Forelimb muscle (tissue), 1 donor: ENCODE measurements at places on chromosomes 11 and 22. TPM values are rescaled to one million over a fixed set of nuclear protein-coding genes. Genes with fewer than 3 reads are reported as not detected.

GRCh38 chr22:21599053-21599893 lies 30.5 kb downstream of the YDJC start:
- DNase-seq: no peak

- DNase-seq: no peak
These were observed 120.2 kb upstream of the ALX4 start for GRCh38 chr11:44430140-44430539.

DNA sequence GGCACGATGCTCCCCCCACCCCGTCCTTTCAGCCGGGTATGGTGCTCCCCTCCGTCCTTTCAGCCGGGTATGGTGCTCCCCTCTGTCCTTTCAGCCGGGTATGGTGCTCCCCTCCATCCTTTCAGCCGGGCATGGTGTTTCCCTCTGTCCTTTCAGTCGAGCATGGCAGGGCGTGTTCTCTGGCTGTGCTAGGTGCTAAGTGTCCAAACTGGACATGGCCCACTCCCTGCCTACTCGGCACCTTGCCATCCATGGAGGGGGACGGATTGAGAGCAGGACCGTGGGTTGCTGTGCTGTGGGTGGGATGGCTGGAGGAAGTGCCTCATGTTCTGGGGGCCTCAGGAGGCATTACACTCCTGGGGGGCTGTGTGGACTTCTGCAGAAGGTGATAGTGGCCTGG lies 45.5 kb downstream of the MUC6 start:
- no peak for DNase-seq

DNA sequence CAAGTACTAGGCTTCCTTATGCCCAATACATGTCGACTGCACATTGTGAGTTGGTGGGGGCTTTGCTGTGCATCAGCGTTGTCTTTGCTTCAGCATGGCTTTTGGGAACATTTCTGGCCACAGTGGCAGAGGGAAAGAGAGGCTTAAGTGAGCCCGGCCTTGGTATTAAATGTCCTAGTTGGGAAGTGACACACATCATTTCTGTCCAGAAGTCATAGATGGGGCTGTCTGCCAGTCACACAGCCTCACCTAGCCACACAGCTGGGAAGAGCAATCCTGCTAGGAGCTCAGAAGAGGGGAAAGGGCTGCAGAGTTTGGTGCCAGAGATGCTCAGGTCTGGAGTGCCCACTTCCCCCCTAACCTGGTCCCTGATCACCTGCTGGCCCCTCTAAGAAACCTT lies 27.6 kb downstream of the TREH start:
- DNase-seq: no peak

- no peak for DNase-seq
These were observed 290.7 kb downstream of the NTM start for GRCh38 chr11:131661132-131661531.

DNA sequence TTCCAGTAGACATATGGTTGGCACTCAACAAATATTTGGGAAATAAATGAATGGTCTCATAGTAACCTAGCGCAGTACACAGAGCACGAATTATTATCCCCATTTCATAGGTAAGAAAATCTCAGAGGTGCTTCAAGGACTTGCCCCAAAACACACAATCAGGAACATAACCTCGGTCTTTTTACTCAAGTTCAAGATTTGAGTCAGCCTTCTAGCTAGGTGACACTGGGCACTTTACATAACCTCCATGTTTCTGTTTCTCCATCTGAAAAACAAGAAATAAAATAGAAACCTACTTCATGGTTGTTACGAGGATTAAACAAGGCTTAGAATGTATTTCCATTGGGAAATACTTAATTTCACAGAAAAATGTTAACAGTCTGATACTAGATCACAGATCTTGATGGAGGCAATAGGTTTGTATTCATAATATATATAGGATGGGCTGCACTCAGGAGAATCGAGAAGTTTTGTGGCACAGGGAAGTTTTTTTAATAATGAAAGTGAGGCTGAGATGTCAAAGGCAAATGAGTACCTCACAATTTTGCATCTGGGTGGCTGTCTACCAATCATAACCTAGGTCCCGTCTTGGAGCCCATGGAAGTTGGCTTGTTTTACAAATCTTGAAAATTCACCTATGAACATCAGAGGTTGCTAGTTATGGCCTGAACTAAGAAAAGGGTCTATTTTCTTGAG lies 147.4 kb upstream of the ZC3H12C start:
- no peak for DNase-seq

DNA sequence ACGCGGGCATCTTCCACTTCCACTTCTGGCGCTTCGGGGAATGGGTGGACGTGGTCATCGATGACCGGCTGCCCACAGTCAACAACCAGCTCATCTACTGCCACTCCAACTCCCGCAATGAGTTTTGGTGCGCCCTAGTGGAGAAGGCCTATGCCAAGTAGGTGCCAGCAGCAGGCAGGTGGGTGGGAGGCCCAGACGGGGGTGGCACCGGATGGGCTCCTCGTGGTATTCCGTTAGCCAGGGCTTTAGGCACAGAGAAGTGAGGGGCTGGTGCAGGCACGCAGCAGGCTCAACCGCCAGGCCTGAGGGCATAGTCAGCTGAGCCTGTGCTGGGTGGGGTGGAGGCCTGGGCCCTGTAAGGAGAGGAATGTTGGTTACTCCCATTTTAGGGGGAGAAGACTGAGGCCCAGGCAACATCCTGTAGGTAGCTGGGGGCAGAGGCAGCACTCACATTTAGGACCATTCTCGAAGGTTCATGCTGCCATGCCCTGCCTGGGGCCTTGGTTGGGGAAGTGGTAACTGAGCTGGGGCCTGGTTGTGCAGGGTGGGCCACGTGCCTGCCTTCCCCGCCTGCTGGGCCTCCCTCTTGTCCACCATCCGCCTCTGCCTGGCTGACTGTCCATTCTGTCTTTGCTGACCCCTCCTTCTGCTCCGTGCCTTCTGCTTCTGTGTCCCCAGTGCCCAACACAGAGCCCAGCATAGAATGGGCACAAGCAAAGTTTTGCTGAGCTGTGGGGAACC lies 10.2 kb downstream of the OMP start:
- DNase-seq: no peak

DNA sequence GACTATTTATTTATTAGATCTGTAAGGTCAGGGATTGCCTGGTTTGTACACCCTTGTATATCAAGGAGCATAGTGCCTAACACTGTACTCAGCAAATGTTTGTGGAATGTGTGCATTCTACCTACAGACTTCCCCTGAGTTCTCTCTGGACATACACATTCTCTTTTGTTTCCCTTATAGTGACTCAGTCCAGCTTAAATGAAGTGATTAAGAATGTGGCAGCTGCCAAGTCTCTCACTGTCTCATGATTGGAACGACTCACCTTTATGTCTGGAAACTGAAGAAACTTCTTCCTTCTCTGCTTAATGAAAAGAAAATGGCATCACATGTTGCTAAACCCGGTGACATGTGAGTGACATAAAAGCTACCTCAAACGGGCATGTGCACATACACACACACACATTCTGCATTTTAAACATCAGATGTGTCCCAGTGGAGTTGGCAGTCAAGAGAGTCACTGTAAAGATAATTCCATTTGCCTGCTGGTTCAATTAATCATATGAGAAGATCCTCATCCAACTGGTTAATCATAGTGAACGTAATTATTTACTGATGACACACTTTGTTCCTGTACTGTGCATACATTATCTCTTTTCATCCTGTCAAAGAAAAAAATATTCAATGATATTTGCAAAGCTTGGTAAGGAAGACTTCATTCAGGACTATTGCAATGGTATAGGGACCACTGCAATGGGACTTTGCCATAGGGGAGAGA lies 42.8 kb downstream of the GLYAT start:
- no peak for DNase-seq

DNA sequence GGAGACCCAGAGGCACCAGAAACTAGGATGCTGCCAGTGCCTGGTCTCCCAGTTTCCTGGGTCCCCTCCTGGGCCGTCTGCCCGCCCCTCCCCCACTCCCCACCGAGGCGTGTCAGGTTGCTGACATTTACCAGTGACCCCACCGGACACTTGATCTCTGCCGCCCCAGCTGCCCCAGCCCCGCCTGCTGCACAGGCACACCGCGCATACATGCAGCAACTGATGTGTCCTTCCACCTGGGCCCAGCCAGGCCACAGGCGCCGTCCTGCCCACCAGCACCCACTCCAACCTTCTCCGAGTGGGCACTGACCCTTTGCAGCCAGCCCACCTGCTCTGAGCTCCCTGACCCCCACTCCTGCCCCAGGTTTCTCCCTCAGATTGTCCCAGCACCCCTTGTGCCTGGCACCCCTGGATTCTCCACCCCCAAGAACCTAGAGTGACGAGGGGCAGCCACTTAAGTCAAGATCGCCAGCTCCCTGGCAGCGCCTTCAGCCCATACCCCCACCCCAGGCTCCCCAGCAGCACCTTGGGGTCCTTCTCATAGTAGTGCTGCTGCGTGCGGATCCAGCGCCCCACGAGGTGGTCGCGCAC lies 548 bp downstream of the PYGM start:
- DNase-seq: no peak

- DNase-seq: no peak
These were observed 595.3 kb downstream of the OPCML start for GRCh38 chr11:132937016-132937415.

GRCh38 chr11:133553885-133554740 lies 21.8 kb upstream of the OPCML start:
- DNase-seq: no peak

Gene MMP12
- not detected for polyA plus RNA-seq
